Heart left ventricle (tissue), 16 donors: ENCODE measurements at places on chromosomes 11 and 22. TPM values are rescaled to one million over a fixed set of nuclear protein-coding genes. Genes with fewer than 3 reads are reported as not detected.

PRG3 gene
- polyA plus RNA-seq: not detected

LMF2 gene
- 34.8 TPM for polyA plus RNA-seq

PLAAT2 gene
- polyA plus RNA-seq: 0.11 TPM

DNA sequence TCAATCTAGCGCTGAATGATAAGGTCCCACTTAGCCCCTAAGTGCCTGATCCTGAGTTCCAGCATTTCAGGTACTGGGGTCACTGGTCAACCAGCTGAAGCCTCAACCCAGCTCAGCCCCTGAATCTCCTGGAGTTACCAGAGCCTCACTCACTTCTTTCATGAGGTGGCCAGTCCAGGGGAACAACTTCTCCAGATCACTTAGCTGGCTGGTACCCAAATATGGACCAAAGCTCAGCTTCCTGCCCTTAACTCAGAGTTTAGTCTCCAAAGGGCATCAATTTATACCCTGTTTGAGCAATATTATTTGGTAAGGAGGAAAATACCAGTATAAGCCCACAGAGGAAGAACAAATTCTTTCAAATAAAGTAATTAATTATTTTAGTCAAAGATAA lies 105.6 kb downstream of the SLC1A2 start:
- DNase-seq: no peak

- DNase-seq: no peak
Observed at GRCh38 chr22:19022755-19023154, 86.7 kb upstream of the PRODH start.

- no peak for DNase-seq
Observed at GRCh38 chr11:131928992-131929391, 558.6 kb downstream of the NTM start.

- DNase-seq: no peak
Observed at GRCh38 chr11:80967649-80968048, 1526.8 kb upstream of the TENM4 start.

GRCh38 chr11:78424334-78425270 lies 7.0 kb upstream of the GAB2 start:
- no peak for DNase-seq

DNA sequence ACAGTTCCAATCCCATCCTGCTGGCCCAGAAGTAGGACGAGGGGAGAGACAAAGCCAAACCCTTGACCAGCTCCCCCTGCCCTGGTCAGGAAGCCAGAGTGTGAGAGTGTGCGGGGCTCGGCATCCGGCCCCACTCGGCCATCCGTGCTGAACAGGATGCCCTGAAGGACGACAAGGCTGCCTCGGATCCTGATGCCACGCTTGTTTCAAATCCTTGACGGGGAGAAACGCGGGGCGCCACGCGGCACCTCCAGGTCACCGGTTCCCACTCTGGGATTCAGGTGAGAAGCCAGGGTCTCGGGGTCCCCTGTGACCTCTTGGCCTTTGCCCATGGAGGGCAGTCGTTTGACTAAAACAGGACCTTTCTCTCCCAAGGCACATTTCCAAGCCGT lies 167.8 kb downstream of the BRD1 start:
- no peak for DNase-seq

DNA sequence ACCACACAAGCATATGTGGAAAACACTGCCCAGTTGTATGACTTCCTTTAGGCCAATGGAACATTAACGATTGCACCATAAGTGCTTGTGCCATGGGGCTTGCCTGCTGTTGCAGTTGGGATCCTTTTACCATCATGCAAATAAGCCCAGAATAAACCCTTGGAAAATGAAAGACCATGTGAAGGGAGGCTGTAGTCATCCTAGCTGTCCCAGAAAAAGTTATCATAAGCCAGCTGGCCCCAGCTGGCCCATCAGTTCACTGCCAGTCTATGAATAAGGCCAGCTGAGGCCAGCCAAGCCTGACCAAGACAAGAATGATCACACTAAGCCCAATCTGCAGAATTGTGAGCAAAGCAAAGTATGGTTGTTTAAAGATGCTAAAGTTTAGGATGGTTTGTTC lies 253.9 kb upstream of the ARHGAP20 start:
- DNase-seq: no peak

DNA sequence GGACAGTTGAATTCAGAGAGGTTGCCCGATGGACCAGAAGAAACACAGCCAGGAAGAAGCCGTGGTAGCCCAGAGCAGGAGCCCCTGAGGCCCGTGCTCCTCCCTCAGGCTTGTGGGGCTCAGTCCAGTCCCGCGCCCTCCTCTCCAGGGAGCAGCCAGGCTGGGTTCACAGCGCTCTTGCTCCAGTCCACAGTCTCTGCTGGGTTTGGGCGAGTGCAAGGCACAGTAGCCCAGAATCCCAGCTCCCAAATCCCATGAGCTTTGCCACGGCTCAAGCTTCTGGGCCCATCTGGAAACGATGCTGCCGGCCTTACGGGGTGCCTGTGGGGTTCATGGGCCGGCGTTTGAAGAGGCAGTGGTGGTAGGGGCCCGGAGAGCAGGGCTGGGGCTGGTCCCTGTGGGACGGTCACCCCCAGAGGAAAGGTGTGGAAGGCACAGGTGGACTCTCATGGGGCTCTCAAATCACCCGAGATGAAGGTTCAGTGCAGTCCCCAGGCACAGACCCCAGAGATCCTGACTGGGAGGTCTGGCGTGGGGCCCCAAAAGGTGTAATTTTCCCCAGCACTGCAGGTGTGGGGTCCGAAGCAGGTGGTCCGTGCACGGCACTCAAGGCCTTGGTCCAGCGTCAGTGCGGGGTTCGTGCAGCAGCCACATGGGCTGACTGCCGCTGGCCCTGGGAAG lies 30.6 kb upstream of the ATXN10 start:
- no peak for DNase-seq

GRCh38 chr11:34508524-34508923 lies 5.1 kb downstream of the ELF5 start:
- no peak for DNase-seq

GRCh38 chr22:37484480-37485394 lies 1.4 kb downstream of the MFNG start:
- peak; percentile 89 for DNase-seq

- no peak for DNase-seq
Observed at GRCh38 chr22:33472462-33473344, 414.5 kb upstream of the SYN3 start.

DNA sequence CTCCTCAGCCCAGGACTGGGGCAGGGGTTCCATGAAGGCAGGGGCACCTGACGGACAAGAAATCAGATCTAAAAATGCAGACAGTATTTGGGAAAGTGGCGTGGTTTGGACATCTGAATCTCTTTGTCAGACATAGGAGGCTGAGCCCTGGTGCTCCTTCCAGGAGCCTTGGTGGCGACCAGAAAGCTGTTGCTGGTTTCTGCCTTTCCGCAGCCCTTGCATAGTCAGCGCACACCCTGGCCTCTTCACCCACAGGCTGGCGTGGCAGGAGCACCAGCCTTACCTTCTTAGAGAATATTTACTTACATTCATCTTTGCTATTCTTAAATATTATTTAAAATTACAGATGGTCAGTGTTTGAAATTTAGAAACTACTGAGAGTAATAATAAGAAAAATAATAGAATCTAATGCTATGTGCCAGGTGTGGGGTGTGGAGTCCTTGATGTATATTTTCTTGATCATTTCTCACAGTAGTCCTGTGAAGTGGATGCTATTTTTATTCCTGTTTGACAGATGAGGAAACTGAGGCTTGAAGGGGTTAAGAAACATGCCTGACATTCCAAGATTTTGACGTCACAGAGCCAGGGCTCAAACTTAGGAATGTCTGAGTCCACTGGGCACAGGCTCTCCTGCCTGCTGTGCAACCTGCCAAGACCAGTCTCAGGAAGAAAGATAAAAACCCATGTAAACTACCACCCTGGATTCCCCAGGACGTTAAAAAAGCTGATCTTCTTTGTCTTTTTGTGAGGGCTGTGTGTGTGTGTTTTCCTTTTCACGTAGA lies 51.6 kb downstream of the TBC1D22A start:
- no peak for DNase-seq
